Cerebellar cortex (tissue), 1 donor: ENCODE measurements at places on chromosomes 7 and 10.

- no peak for DNase-seq
Measured at GRCh38 chr7:17477182-17477581, 178.7 kb downstream of the AHR start.

GRCh38 chr7:110470420-110470819 lies 620.5 kb upstream of the LRRN3 start:
- no peak for DNase-seq

- no peak for DNase-seq
Measured at GRCh38 chr10:61050120-61050745, 106.2 kb upstream of the RHOBTB1 start.

- DNase-seq, result no peak
Measured at GRCh38 chr7:20284771-20285143, 45.9 kb upstream of the ITGB8 start.

DNA sequence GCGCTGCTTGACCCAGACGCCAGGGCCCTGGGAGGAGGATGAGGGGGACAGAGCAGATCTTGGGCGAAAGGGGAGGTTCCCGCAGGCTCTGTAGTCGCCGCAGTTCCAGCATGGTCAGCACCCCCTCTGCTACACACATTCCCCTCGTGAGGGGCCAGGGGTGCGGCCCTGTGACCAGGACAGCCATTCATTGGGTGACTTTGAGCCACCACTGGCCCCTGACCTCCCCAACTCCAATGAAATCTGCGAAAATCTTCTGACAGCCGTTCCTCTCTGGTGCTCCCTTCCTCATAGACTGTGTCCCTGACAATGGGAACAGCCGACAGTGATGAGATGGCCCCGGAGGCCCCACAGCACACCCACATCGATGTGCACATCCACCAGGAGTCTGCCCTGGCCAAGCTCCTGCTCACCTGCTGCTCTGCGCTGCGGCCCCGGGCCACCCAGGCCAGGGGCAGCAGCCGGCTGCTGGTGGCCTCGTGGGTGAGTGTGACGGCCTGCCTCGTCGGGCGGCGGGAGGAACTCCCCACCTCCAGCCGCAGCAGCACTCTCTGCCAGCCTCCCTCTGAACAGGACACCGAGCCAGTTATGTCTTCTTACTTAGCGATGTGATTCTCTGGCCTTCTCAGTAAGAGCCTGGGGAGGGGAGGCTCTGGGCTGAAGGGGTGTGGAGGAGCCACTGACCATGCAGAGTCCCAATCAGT lies 825 bp downstream of the TMEM176A start:
- DNase-seq, result no peak

DNA sequence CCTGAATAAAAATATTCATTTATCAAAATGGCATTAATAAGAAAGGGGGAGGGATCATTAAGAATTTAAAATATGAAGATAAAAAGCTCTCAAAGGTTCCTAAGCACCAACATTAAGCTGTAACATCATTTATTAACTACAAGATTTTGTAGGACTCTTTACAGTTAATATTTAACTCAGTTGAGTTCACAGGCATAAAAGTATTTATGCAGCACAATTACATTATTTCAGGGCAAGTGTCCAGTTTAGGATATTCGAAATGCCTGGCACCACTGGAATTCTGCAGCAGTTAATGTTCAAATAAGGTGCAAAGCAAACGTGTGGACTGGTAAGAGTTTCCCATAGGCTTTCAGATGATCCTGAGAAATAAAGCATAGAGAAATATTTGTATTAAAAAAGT lies 30.5 kb downstream of the NPS start:
- DNase-seq, result no peak

DNA sequence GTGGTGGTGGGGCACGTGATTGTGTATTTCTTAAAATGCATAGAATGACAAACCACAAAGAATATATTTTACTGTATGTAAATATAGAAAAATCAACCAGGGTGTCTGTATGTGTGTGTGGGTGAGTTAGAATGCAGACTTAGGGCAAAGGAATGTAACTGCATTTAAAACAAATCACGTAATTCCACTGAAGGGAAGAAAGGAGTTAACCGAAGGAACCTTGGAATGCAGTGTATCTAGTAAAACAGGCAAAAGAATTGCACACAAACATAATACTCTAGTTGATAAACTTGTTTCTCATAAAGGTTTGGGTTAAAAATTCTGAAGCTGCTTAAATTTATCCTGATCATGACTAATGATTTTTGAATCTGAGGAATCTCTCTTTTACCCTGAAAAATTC lies 134.9 kb downstream of the ADRA2A start:
- no peak for DNase-seq

- DNase-seq, result no peak
Measured at GRCh38 chr7:138564365-138564764, 104.3 kb downstream of the TRIM24 start.

- DNase-seq, result peak; percentile 5
Measured at GRCh38 chr10:88794731-88795130, 7.8 kb upstream of the LIPM start.

GRCh38 chr7:93239824-93240223 lies 7.7 kb downstream of the VPS50 start:
- DNase-seq, result no peak

GRCh38 chr10:124132876-124133275 lies 39.5 kb upstream of the CHST15 start:
- DNase-seq, result no peak

- no peak for DNase-seq
Measured at GRCh38 chr7:122689346-122690109, 9.4 kb downstream of the RNF133 start.

GRCh38 chr7:105487579-105488571 lies 34.2 kb downstream of the PUS7 start:
- peak; percentile 31 for DNase-seq

DNA sequence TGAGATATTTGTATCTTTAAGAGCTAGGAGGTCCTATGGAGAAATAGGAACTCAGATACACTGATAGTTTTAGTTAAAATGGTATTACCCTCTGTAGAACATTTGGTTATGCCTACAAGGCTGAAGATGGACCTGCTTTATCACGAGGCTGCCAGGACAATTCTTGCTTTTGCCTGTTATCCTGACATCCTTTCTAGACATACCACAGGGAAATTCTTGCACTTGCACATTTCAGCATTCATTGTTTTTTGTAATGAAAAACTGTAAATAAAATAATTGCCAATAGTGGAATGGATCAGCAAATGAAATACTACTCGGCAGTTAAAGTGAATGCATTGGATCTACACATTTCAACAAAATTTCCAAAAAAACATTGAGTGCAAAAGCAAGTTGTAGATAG lies 9.7 kb downstream of the COL28A1 start:
- no peak for DNase-seq

DNA sequence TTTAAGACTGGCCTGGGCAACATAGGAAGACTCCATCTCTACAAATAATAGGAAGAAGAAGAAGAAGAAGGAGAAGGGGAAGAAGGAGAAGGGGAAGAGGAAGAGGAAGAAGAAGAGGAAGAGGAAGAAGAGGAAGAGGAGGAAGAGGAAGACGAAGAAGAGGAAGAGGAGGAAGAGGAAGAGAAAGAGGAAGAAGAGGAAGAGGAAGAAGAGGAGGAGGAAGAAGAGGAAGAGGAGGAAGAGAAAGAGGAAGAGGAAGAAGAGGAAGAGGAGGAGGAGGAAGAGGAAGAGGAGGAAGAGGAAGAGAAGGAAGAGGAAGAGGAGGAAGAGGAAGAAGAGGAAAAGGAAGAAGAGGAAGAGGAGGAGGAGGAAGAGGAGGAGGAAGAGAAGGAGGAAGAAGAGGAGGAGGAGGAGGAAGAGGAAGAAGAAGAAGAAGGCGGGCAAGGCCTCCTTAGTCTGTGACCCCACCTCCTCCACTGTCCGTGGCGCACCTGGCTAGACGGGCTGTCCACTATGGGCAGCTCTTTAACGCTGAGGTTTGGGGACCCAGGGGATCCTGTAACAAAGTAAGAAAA lies 28.8 kb upstream of the ZFAND2A start:
- DNase-seq, result no peak

DNA sequence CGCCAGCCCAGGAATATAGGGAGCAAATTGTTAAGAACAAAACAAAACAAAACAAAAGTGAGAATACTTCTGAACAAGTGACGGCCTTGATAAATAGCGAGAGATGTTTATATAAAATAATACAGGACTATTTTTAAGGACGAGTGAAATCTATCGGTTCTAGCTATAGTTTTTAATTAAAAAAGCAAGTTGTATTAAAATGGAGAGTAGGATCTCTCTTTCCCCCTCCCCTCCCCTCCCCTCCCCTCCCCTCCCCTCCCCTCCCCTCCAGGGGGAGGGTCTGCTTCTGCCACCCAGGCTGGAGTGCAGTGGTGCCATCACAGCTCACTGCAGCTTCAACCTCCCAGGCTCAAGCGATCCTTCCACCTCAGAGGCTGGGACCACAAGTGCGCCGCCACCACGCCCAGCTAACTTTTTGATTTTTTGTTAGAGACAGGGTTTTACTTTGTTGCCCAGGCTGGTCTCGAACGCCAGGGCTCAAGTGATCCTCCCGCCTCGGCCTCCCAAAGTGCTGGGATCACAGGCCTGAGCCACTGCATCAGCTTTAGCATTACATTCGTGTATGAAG lies 440 bp upstream of the TCAF1 start:
- no peak for DNase-seq

GRCh38 chr7:131628634-131629033 lies 72.2 kb upstream of the PODXL start:
- no peak for DNase-seq

GRCh38 chr7:107179326-107180164 lies 10.7 kb downstream of the HBP1 start:
- DNase-seq, result no peak

DNA sequence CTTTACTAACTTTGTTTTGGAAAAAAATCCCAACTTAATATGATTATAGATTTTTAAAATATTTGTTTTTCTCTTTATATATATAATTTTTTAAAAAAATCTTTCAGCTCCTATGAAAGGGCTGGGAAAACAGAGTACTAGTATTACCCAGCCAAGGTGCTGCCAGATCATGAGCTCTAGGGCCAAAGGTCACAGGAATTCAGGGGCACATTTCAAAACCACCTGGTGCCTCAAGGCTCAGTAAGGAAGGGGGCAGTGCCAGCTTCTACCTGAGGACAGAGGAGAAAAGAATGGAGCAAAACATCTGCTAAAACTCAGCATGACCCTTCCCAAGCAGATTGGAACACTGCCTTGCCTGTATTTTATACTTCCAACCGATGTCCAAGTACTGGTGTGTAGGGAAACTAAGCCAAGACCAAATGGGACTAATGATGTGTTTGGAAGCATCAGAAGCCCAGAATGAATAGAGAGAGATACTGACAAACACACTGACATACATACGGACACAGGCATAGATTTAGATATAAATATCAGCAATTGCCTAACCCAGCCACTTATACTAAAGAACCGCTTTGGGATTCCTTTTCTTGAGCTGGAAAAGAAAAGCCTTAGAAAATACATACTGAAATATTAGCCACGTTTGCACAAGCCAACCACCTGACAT lies 667.3 kb downstream of the PARD3 start:
- no peak for DNase-seq

DNA sequence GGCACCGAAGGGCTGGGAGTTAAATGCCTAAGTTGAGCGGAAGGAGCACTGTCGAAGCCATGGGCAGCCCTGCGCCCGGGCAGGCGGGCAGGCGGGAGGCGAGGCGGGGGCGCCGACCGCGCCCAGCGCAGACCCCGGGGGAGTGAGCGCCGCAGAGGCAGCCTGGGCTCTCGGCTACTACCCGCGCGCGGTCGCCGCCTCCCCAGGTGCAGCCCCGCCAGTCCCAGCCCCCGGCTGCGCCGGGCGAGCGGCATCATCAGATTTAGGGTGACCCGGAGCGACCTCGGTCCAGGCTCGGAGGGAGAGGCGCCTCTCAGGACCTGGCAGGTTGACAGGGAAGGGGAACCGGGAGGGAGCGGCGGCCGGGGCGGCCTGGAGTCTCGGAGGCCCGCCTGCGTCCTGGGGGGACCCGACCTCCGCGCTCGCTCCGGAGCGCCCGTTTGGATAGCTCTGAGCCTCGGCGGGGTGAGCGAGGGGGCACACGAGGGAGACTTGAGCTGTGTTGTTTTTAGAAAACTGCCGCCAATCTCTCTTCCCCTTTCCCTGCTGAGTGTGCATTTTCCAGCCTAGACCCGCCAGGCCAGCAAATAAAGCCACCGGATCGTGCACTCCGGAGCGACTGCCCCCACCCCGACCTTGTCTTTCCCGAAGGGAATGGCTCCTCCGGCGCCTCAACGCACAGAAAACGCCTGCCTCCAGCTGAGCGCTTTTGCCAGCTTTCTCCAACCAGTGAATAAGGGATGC lies 2.3 kb upstream of the NRP1 start:
- DNase-seq, result no peak

- no peak for DNase-seq
Measured at GRCh38 chr7:90409667-90410066, 6.4 kb downstream of the CLDN12 start.

DNA sequence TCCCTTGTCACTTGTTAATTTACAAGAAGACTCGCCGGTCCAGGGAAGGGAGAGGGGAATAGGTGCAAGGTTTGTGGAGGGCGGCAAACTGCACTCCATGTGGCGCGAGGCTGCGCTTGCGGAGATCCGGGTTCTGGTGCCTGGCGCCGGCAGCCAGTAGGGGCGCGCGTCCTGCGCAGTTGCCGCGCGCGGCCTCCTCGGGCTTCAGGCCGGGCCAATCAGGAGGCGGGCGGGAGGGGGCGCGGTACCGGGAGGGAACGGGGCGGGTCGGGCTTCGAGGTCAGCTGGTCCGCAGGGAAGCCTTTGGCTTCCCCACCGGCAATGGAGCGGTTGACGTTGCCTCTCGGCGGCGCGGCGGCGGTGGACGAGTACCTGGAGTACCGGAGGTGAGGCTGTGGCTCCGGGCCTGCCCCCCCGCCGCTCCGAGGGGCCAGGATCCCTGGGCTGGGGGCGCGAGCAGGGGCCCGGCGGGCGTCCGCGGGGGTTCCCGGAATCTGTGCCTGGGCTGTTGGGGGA lies at the start of gene FAM221A:
Gene FAM221A (plus strand): TSS at position 302 of the 516 bp plus-strand sequence. CDS start 20 bp downstream, at position 322.
- DNase-seq, result peak; percentile 80

- no peak for DNase-seq
Measured at GRCh38 chr7:14900051-14900450, 2.5 kb downstream of the DGKB start.

DNA sequence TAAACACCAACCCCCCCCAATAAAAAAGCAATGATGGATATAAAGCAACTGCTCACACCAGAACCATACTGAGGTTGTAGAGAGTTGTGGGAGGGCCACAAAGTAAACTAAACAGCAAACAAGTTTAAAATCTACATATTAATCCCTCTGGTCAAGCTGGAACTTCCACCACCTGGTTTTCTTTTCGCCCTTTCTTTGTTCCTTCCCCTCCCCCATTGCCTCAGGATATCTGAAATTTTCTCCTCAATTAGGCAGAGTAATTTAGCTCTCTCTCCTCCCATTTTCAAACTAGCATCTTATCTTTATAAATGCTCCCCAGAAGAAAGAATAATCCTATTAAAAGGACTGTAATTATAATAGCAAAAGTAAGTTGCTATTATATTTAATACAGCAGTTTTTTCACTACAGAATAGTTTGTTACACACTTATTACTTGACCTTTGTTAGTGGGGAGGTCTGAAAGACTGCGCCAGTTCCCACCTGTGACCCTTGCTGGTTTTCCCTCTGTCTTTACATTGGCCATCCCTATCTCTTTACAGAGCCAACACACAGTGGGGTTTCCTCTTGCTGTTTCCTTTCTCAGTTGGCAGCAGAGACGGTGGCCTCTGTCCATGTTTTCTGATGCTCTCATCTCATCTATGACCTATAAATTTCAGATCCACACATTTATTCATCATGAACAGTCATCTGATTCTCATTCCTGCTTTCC lies 235.4 kb downstream of the RNLS start:
- peak; percentile 96 for DNase-seq
